ENCODE measurements at places on chromosomes 12 and 14. TPM values are rescaled to one million over a fixed set of nuclear protein-coding genes. Genes with fewer than 3 reads are reported as not detected.

GRCh38 chr14:49880267-49881064, 12.4 kb upstream of the ARF6 start:
- H3K36me3 ChIP-seq = no peaks in the 10 kb centered on the region
- no peaks in the 10 kb centered on the region for H3K4me1 ChIP-seq
- no peak for DNase-seq
- H3K4me3 ChIP-seq = no peak overlapping the region
- peak overlapping the region; percentile 41 for H3K27ac ChIP-seq

- H3K27me3 ChIP-seq = no peaks in the 10 kb centered on the region
- H3K4me3 ChIP-seq = no peak overlapping the region
- H3K36me3 ChIP-seq = no peaks in the 10 kb centered on the region
- H3K27ac ChIP-seq = no peak overlapping the region
Measured at GRCh38 chr12:88334271-88334670, 192.2 kb downstream of the TMTC3 start.

DNA sequence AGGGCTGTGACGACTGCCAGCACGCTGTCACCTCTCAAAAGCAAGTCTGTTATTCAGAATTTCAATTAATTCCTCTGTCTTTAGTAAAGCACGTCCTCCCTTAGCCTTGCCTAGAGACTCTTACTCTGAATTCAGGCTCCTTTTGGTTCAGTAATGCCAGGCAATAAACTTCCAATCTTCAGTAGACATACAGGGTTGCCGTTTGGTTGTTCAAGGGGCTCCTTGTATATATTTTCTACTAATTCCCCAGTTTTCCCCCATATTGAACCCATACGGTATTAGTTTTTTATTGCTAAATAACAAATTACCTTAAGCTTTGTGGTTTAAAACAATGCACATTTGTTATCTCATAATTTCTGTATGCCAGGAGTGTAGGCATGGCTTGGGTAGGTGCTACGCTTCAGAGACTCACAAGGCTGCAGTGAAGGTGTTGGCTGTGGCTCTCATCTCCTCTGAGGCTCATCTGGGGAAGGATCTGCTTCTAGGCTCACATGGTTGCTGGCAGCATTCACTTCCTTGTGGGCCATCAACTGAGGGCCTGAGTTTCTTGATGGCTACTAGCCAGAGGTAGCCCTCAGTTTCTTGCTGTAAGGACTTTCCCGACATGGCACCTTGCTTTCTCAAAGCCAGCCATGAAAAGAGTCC, 7.3 kb upstream of the CLECL1 start:
- peaks cover 22% of the 10 kb centered on the region for H3K4me1 ChIP-seq

DNA sequence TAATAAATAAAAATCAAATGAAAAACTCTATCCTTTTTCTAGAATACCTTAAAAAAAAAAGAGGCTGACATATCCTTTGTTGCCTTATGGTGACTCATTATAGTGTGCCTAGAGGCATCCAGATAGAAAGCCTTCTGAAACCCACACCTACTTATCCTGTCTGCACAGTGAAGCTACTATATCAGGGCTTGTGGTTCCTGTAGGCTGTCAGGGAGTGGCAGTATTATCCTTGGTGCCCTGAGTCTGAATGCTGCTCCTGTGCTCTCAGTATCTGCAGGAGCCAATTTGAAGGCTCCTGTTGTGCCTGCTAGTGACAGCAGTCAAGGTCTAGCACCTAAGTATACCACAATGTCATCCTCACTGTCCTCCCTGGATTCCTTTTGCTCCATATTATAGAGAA, 168.4 kb upstream of the AVPR1A start:
- H3K36me3 ChIP-seq = no peaks in the 10 kb centered on the region
- no peak overlapping the region for H3K4me3 ChIP-seq
- DNase-seq = no peak
- H3K27me3 ChIP-seq = no peaks in the 10 kb centered on the region
- H3K27ac ChIP-seq = no peak overlapping the region
- H3K4me1 ChIP-seq = no peaks in the 10 kb centered on the region

DNA sequence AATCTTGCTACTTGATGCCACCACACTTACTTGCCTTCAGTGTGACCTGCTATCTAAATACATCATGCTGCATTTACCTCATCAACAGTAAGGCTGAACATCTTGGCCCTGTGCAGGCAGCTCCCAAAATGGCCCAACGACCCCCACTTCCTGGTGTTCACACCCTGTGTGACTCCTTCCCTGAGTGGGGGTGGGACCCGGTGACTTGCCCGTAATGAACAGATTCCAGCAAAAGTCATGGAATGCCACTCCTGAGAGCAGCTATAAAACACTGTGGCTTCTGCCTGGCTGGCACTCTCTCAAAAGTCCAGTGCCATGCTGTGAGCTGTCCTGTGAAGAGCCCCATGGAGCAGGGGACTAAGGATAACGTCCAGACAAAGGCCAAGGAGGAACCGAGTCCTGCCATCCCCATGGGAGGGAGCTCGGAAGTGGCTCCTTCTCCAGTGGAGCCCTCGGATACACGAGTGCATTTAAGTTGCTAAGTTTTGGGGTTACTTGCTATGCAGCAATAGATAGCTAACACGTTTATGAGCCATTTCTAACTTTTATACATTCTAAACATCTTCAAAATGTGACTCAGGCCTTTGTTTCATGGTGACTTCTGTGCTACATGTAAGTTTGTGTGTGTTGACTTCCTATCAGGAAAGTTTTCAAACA, 33.0 kb downstream of the P2RX2 start:
- no peak overlapping the region for H3K27ac ChIP-seq
- H3K4me1 ChIP-seq = no peaks in the 10 kb centered on the region
- H3K27me3 ChIP-seq = no peaks in the 10 kb centered on the region
- peaks cover 76% of the 10 kb centered on the region for H3K36me3 ChIP-seq
- no peak for DNase-seq
- no peak overlapping the region for H3K4me3 ChIP-seq

GRCh38 chr14:72247896-72248465, 315.8 kb downstream of the RGS6 start:
- DNase-seq = no peak
- H3K4me1 ChIP-seq = no peaks in the 10 kb centered on the region
- no peak overlapping the region for H3K4me3 ChIP-seq
- no peaks in the 10 kb centered on the region for H3K27me3 ChIP-seq
- no peak overlapping the region for H3K27ac ChIP-seq
- no peaks in the 10 kb centered on the region for H3K36me3 ChIP-seq

Gene OSGEP
- 32.6 TPM for total RNA-seq

Gene TPPP2
- total RNA-seq = not detected

Gene RNASE4
- total RNA-seq = 41.0 TPM

Measured in lower lobe of right lung (tissue), 2 donors.